Cortex of kidney (tissue), 1 donor: ENCODE measurements at places on chromosomes 13 and 19.

- no peak for DNase-seq
These were observed 583.0 kb upstream of the ATXN8OS start for GRCh38 chr13:69524459-69525150.

- DNase-seq: no peak
These were observed 92.4 kb downstream of the STK24 start for GRCh38 chr13:98484289-98485219.

- no peak for DNase-seq
These were observed 20.0 kb downstream of the XRCC1 start for GRCh38 chr19:43555185-43555770.

DNA sequence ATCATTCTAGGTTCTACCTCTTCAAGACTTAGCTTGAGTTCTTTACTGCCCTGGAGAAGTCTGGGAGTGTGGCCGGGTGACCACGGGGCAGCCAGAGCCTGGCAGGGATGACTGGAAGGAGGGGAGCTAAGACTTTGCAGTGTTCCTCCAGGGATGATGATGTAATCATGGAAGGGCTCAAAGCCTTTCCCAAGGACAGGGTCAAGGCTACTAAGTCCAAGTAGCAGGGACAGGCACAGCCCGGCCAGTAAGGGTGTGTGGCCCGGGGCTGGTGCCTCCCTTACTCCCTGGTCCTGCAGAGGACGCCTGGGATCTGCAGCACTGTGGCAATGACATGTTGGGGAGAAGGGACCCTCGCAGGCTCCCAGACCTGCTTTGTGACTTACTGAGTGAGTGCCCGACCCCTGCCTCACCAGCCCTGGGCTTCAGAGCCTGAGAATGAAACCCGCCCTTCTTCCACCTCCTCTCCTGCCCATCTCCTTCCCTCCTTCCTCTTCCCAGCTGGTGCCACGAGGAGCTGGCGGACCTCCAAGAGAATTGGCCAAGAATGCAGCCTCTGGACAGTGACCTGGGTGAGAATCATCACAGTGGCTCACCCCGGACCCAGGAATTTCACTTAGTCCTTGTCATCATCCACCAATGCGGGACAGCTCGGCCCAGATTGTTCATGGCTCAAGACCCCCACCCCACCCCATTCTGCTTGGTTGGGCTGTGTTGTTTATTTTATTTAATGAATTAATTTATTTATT, 15.6 kb upstream of the FBXO17 start:
- DNase-seq: no peak

DNA sequence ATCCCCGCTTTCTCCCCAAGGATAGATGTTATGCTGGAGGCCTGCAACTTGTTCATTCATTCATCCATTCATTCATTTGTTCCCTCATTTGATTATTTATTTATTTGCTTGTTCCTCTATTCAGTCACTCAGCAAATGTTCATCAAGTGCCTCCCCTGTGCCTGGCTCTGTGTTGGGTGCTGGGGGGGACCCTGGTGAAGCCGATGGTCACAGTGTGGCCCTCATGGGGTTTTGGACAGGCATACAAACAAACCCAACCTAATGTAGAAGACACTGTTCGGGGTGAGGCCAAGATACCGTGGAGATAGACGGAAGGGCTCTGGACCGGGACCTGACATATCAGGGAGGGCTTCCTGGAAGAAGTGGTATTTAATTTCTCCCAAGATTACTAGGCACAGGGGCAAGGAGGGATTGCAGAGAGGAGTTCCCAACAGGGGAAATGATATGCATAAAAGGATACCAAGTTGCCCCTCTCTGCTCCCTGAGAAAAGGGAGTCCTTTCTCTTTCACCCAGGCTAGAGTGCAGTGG, 58.1 kb downstream of the ZNF536 start:
- no peak for DNase-seq

GRCh38 chr13:80504453-80504852, 163.5 kb upstream of the SPRY2 start:
- DNase-seq: no peak

- DNase-seq: no peak
These were observed 1.6 kb downstream of the PLEKHG2 start for GRCh38 chr19:39413911-39414608.

GRCh38 chr13:77372275-77372674, 45.4 kb upstream of the MYCBP2 start:
- DNase-seq: no peak

GRCh38 chr13:110557082-110557481, 4.4 kb downstream of the RAB20 start:
- DNase-seq: no peak

DNA sequence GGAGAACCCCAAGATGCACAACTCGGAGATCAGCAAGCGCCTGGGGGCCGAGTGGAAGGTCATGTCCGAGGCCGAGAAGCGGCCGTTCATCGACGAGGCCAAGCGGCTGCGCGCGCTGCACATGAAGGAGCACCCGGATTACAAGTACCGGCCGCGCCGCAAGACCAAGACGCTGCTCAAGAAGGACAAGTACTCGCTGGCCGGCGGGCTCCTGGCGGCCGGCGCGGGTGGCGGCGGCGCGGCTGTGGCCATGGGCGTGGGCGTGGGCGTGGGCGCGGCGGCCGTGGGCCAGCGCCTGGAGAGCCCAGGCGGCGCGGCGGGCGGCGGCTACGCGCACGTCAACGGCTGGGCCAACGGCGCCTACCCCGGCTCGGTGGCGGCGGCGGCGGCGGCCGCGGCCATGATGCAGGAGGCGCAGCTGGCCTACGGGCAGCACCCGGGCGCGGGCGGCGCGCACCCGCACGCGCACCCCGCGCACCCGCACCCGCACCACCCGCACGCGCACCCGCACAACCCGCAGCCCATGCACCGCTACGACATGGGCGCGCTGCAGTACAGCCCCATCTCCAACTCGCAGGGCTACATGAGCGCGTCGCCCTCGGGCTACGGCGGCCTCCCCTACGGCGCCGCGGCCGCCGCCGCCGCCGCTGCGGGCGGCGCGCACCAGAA, 1.1 kb downstream of the SOX1 start:
- DNase-seq: no peak

DNA sequence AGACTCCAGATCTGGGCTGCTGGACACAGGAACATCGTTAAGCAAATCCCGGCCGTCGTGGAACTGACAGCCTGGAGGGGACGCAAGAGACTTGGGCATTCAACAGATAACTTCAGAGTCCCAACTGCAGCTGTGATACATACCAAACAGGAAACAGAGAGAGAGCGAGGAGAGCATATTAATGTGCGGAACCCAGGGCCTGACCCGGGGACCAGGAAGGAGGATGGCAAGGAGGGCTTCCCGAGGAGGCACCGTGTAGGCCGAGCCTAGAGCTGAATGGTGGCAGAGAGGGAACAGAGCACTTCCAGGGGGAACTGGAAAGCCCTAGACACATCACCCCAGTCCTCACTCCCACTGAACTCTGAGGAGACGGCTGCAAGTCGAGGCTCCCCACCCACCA, 68.1 kb downstream of the SIPA1L3 start:
- DNase-seq: no peak
